ENCODE measurements at places on chromosomes 16 and 17.

GRCh38 chr17:28540231-28540630 is 12.2 kb downstream of the UNC119 start:
- no peak for DNase-seq

GRCh38 chr17:72996791-72997190 is 95.7 kb downstream of the SLC39A11 start:
- no peak for DNase-seq

DNA sequence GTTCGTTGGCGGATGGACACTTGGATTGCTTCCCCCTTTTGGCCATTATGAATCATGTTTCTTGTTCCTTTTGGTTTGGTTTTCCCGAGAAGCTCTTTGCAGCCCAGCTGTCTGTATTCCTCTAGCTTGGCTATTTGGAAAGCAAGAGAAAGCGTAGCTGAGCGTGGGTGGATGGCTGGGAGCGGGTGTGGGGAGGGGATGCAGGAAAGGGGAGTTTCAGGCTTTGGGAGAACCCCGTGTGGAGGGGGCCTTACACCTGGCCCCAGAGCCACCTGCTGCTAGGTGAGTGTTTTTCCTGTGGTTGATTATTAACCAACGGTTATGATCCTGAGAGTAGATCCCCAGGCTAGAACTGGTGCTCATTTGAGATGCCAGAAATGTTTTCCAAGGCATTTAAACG is 103.7 kb downstream of the RAP1GAP2 start:
- DNase-seq = no peak

DNA sequence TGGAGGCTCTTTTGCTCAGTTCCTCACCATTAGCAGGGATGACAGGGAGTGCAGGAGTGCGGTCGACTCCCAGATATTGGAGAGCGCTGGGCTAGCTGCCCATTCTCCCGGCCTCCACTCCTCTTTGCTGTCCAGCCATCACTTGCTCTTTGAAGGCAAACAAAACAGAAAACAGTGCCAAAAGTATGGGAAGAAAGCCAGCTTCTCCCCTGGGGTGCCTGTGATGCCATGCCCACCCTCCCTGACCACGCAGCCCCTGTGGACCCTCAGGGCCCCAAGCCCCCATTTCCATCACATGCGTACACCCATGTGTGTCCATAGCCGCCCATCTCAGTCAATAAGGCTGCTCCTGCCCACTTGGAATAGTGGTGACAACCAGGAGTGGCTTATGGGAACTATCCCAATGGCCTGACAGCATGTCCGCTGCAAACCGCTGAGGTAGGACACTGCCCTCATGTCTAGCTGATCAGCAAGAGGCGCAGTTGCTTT is 30.0 kb downstream of the MAPT start:
- peak; percentile 33 for DNase-seq

- DNase-seq = no peak
These were observed 54.7 kb upstream of the FASN start for GRCh38 chr17:82152556-82153294.

GRCh38 chr16:83136419-83136818 is 509.6 kb downstream of the CDH13 start:
- DNase-seq = no peak

GRCh38 chr17:47831934-47832327 is 461 bp downstream of the LRRC46 start:
- no peak for DNase-seq

DNA sequence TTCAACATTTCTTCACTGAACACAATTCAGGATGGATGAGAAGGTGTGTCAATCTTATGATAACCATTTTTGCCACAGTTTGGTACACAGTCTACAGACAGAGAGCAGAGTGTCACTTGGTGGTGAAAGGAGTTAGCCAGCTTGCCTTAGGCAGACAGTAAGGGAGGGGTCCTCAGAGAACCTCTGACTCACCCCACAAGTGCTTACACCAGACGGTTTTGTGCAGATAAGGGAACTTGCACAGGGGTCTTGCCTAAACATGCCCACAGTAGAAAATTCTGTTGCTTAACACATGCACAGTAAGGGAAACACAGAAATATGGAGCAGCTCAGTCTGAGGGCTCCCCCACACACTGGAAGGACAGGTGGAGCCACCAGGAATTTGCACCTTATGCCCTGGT is 204.5 kb upstream of the CDH8 start:
- DNase-seq = no peak
